Activated CD4-positive, alpha-beta T cell treated with anti-CD3 and anti-CD28 coated beads, Interleukin-2, amount 10 ng/mL, durations not matched to agents 7 days and 5 days (primary cell): ENCODE measurements at places on chromosomes 4 and X.

- DNase-seq: no peak
These were observed 307.1 kb downstream of the TEX13A start for GRCh38 chrX:104913348-104913747.

DNA sequence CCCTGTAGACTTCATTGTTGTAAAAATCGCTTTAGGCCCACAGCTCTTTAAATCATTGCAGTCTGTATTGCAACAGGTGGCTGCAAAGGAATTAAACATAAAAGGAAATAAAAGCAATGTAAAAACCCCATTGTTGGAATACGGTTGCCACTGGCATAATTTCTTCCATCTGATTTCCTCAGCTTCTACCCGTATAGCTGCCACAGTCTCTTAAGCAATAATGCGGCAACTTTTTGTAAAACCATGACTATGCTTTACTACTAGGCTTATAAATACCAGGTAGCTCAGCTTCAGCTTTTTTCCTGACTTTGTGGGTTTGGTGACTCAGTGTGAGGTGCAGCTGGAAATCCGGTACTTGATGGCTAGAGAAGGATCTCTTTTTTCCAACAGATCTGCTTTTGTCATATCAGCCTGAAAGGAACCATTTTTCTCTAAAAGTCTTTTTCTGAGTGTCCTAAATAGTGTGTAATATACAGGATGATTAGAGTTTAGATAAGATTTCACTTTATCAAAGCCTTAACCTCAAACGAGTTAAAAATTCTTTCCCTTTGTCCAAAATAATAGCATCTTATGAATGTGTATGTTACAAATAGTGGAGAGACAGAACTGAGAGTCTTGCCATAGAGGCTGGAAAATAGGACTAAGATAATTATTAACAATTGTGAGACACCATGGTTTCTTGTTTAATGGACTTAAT is 268.0 kb downstream of the ADGRL3 start:
- no peak for DNase-seq

DNA sequence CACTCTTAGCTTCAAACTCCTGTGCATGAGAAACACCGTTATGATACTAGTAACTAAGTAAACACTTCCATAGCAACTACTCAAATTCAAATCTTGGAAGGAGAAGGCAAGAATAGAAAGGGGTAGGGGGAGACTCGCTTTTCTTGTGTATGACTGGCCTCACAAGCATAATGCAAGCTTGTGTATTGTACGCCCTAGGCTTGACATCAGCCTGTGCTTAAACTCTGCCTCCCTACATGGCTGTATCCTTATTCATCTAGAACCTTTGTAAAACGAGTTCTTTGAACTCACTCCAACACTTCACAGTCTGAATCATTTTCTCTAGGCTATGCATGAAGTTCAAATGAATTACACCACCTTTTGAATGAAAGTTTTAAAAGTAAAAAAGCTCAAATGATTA is 1071.2 kb upstream of the ADGRL3 start:
- DNase-seq: no peak

DNA sequence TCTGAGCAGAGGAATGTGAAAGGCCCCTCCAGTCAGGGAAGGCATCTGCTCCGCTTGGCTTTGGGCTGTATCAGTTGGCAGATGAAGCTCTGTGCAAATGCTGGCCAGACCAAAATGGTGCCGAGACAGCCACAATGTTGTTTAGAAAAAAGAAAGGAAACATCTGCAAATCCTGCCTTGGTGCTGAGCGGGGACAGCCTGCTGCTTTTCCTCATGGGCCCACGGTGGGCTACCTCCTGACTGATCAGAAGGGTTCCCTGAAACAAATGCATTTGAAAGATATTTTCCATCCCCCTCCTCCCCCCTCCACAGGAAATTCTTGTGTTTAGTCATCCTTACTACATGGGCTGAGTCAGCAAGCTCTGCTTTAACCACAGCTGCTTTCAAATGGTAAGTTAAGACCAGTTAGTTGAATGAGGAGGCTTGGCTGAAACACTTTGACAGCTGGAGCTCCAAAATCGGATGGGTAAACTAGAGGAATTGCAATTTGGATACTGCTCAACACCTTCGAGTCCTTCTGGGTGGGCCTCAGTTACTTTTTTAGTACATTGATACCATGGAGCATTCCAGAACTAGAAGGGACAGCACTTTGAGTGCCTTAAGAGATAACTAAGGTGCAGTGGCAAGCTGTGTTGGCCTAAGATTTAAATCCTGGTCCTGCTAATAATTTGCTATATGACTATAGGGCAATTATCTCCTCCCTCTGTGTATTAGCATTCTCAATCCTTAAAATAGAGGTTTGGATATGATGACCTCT is 36.0 kb downstream of the PLAC1 start:
- peak; percentile 10 for DNase-seq

- DNase-seq: no peak
These were observed 316.8 kb downstream of the ZNF674 start for GRCh38 chrX:46228389-46228788.

GRCh38 chr4:159197885-159198269 is 95.0 kb downstream of the RAPGEF2 start:
- DNase-seq: no peak

GRCh38 chr4:152738827-152739226 is 40.7 kb downstream of the TIGD4 start:
- DNase-seq: no peak

GRCh38 chr4:147909225-147909624 is 177.3 kb downstream of the ARHGAP10 start:
- DNase-seq: no peak

DNA sequence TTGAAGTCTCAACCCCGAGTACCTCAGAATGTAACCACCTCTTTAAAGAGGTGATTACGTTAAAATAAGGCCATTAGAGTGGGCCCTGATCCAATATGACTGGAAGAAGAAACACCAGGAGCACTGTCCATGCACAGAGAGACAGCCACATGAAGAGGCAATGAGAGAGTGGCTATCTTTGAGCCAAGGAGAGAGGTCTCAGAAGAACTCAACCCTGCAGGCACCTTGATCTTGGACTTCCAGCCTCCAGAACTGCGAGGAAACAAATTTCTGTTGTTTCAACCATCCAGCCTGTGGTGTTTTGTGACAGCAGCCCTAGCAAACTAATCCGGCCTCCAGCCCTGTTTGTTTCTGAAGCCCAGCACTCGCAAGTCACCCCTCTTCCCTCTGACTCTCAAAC is 46.3 kb upstream of the ADGRG2 start:
- DNase-seq: no peak

- no peak for DNase-seq
These were observed 942.7 kb upstream of the NDST4 start for GRCh38 chr4:116055857-116056827.

GRCh38 chrX:70554081-70554480 is 109.4 kb downstream of the DLG3 start:
- no peak for DNase-seq

DNA sequence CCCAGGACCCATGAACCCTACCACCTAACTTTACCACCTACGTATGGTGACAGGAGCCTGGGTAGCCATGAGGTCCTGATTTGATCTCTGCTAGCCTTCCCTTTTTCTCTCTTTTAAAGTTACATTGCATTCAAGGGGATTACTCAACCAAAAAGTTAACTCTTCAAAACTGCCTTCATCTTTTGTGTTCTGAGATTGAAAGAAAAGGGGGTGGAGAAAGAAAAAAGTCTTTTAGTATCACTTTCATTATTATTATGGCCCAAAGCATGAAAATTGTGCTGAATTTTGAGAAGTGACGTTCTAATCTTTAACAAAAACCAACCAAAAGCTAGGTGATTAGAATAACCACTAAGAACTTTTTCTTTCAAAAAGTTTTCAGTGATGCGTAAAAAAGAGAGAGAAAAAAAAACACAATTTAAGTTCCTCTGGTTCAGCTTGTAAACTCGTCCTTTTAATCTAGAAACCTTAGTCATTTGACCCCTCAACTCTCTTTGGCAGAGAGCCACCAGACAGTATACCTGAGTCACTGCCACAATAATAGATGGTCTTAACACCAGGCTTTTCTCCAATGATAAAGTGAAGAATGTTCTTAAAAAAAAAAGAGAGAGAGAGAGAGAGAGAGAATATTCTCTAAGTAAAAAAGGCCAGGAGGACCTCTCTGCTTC is 347.4 kb upstream of the FGF13 start:
- DNase-seq: no peak
